B cell (primary cell): ENCODE measurements at places on chromosomes 1 and 21. TPM values are rescaled to one million over a fixed set of nuclear protein-coding genes. Genes with fewer than 3 reads are reported as not detected.

Gene AK5
- total RNA-seq: not detected in 2 replicates

Gene COL9A2
- 14.8 and 14.9 TPM in 2 replicates for total RNA-seq

Gene FCRL1
- total RNA-seq: 277 and 306 TPM in 2 replicates

Gene ZMYND12
- 0.27 and 0.79 TPM in 2 replicates for total RNA-seq

Gene CFHR2
- not detected in 2 replicates for total RNA-seq

Gene GPR25
- total RNA-seq: 1.8 and 3.1 TPM in 2 replicates

Gene ANKRD65
- total RNA-seq: not detected in 2 replicates

DNA sequence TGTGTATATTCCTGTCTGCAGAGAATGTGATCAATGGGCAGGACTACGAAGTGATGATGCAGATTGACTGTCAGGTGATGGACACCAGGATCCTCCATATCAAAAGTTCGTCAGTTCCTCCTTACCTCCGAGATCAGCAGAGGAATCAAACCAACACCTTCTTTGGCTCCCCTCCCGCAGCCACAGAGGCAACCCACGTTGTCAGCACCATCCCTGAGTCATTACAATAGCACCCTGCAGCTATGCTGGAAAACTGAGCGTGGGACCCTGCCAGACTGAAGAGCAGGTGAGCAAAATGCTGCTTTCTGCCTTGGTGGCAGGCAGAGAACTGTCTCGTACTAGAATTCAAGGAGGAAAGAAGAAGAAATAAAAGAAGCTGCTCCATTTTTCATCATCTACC is 65.2 kb downstream of the OLFML2B start:
- no peak overlapping the region for H3K27ac ChIP-seq
- no peak for DNase-seq
- no peaks in the 10 kb centered on the region for H3K4me1 ChIP-seq
- H3K36me3 ChIP-seq: no peaks in the 10 kb centered on the region

DNA sequence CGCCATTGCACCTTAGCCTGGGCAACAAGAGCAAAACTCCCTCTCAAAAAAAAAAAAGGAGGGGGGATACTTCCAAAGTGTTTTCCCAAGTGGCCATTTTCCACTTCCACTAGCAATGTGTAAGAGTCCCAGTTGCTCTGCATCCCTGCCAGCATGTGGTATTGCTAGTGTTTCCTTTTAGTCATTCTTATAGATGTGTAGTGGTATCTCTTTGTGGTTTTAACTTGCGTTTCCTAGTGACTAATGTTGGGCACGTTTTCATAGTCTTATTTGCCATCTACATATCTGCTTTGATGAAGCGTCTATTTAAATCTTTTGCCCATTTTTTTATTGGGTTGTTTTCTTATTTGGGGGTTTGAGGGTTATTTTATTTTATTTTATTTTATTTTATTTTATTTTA is 31.1 kb downstream of the INAVA start:
- no peaks in the 10 kb centered on the region for H3K27me3 ChIP-seq
- no peaks in the 10 kb centered on the region for H3K36me3 ChIP-seq
- H3K4me1 ChIP-seq: no peaks in the 10 kb centered on the region
- H3K27ac ChIP-seq: no peak overlapping the region
- H3K4me3 ChIP-seq: no peak overlapping the region
- no peak for DNase-seq

DNA sequence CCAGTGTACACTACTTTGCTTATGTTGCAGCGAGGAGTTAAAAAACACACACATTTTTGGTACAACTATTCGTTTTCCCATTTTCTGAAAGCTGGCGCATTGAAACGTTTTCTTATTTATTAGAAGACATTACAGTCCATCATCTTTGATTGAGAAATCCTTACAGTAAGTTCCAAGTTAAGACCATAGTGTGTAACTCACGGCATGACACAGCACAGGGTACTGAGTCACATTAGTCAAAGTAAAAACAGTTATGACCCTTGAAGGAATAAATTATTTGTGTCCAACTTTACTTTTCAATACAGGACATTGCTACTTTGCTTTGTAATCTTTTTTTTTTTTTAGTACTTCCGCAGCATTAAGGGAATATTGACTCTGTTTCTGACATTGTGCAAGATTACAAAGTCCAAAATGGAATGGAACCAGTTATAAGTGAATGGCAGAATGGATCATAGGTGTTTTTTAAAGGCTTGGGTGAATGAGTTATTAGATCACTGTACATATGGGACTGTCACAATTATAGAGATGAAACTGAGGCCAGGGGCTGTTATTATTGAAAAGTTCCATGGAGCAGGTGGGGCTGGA is 11.7 kb downstream of the PTGFRN start:
- no peak overlapping the region for H3K4me3 ChIP-seq
- peaks cover 12% of the 10 kb centered on the region for H3K27me3 ChIP-seq
- no peaks in the 10 kb centered on the region for H3K36me3 ChIP-seq
- H3K27ac ChIP-seq: no peak overlapping the region
- H3K4me1 ChIP-seq: no peaks in the 10 kb centered on the region

DNA sequence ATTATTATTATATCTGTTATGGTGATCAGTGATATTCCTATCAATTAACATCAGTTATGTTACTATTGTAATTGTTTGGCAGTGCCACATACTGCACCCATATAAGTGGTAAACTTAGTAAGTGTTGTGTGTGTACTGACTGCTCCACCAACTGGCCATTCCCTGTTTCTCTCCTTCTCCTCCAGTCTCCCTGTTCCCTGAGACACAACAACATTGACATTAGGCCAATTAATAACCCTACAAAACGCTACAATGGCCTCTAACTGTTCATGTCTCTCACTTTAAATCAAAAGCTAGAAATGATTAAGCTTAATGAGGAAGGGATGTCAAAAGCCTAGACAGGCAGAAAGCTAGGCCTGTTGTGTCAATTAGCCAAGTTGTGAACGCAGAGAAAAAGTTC is 6.6 kb upstream of the THRAP3 start:
- H3K4me3 ChIP-seq: no peak overlapping the region
- no peak for DNase-seq
- peaks cover 7% of the 10 kb centered on the region for H3K4me1 ChIP-seq
- H3K27ac ChIP-seq: no peak overlapping the region
- H3K36me3 ChIP-seq: no peaks in the 10 kb centered on the region

- H3K36me3 ChIP-seq: no peaks in the 10 kb centered on the region
- no peak for DNase-seq
- no peak overlapping the region for H3K27ac ChIP-seq
- no peak overlapping the region for H3K4me3 ChIP-seq
- no peaks in the 10 kb centered on the region for H3K4me1 ChIP-seq
These were observed 30.9 kb downstream of the KCNT2 start for GRCh38 chr1:196577386-196577785.

DNA sequence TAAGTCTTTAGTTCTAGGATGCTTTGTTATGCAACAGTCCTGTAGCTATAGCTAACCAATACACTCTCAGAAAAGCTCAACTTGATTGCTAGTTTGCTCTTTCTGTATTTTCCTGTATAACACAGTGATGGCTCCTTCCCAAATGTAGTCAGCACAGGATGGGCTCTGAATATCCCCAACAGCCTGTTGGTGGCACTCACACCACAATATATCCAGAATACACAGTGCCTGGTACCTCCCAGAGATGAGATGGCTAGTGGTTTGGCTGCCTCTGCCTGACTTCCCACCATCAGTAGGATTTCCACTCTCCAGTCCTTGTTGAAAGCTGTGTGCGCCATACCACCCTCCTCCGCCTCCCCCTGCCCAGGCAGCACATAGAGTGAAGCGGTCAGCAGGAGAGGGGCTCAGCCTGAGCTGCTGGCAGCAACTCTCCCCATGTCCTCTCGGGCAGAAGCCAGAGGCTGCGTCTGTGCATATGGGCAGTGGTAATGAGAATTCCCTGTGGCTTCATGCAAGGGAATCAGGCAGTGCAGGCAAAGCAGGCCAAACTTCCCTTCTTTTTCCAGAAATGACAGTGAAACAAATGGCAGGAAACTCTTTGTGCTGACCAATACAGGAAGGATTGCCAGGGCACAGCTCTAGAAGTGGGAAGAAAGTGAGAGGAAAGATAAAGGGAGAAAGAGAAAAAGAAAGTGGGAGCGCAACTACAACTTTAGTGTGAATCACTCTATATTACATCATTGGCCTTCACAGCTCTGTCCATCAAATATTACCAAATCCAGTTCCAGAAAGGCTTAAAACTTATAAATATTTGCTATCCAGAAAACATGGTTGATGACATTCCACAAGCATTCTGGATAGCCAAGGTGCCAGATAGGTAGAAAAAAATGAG is 49.7 kb downstream of the LMX1A start:
- no peak overlapping the region for H3K4me3 ChIP-seq
- H3K27me3 ChIP-seq: peaks cover 2% of the 10 kb centered on the region
- H3K27ac ChIP-seq: no peak overlapping the region
- H3K36me3 ChIP-seq: no peaks in the 10 kb centered on the region
- H3K4me1 ChIP-seq: no peaks in the 10 kb centered on the region

- peak; percentile 39 for DNase-seq
- H3K4me1 ChIP-seq: peaks cover 17% of the 10 kb centered on the region
- H3K27me3 ChIP-seq: peaks cover 32% of the 10 kb centered on the region
- no peak overlapping the region for H3K27ac ChIP-seq
- no peaks in the 10 kb centered on the region for H3K36me3 ChIP-seq
- no peak overlapping the region for H3K4me3 ChIP-seq
These were observed 8.0 kb upstream of the PLCH2 start for GRCh38 chr1:2468041-2468472.
